RCC 7860 (cell line): ENCODE measurements at places on chromosomes 11 and 22.

DNA sequence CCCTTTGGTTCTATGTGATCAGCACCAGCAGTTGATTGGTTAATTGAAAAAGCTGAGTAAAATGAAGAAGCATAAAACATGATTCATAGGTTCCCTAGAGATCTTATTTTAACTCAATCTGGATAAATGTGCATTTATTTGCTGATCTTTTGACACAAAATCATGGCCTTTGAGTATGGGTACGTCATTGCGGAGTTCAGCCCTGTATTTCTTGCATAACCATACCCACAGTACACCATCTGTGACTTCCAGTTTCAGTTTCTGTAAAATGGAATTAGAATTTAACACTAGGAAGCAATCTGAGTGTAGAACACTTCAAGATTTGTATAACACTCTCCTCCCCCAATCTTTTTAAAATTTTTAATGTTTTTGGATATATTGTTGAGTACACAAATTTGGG is 358.2 kb downstream of the DDX10 start:
- no peak for DNase-seq

- no peak for DNase-seq
Observed at GRCh38 chr11:10543782-10544181, 2.8 kb upstream of the RNF141 start.

GRCh38 chr11:8601376-8602133 is 7.5 kb upstream of the STK33 start:
- DNase-seq: no peak

GRCh38 chr11:64092761-64093136 is 57.0 kb downstream of the FLRT1 start:
- DNase-seq: no peak

- no peak for DNase-seq
Observed at GRCh38 chr11:11311169-11311568, 41.9 kb downstream of the CSNK2A3 start.

DNA sequence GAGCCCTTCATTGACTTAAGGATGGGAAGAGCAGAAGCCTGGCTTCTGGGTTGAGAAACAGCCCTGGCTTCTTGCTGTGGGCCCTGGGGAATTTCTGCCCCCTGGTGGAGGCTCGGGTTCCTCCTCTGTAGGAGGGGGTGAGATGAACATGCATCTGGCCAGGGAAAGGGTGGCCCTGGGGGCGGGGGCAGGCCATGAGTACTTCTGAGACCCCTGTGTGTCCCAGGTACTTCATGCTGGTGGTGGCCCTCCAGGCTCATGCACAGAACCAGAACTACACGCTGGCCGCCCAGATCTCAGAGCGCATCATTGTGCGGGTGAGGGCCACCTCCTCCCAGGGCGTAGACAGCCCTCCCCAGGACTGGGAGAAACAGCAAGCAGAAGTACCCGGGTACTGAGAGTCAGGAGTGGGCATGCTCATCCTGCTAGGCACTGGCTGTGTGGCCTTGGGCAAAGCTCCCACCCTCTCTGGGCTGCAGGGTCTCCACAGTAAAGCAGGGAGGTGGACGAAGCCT is 15.8 kb downstream of the TMEM258 start:
- peak; percentile 20 for DNase-seq

DNA sequence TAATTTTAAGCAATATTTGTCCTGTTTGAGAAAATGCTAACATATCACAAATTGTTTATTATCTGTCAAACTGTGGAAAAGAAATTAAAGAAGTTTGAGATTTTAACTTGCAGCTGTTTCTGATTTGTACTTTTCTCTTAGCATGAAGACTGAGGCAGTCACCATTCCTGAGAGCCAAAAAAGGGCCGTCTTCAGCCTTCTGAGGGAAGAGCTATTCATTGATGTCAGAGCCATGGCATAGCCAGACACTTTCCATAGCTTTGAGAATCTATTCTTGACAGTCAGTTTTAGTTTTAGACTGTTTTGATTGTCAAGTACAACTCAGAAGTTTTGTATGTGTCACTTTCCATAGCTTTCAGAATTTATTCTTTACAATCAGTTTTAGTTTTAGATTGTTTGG is 32.1 kb downstream of the YAP1 start:
- DNase-seq: no peak

- no peak for DNase-seq
Observed at GRCh38 chr11:10414659-10415058, 40.4 kb upstream of the AMPD3 start.

DNA sequence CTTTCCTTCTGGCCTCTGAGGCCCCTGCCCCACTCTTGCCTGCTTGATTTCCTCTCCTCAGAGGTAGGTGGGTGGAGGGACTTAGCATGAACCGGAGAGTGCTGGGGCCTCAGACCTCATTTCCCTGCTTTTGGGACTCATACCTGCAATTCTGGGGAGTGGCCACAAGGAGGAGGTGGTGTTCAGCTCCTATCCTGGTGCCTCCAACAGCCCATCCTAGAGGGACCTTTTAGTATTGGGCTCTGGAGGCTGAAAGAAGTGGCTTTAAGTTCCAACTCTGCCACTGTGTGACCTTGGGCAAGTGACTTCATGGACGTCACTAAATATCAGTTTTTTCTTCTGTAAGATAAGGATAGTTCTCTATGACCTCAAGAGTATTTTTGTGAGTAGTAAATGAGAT is 98.6 kb downstream of the KIAA1671 start:
- no peak for DNase-seq

DNA sequence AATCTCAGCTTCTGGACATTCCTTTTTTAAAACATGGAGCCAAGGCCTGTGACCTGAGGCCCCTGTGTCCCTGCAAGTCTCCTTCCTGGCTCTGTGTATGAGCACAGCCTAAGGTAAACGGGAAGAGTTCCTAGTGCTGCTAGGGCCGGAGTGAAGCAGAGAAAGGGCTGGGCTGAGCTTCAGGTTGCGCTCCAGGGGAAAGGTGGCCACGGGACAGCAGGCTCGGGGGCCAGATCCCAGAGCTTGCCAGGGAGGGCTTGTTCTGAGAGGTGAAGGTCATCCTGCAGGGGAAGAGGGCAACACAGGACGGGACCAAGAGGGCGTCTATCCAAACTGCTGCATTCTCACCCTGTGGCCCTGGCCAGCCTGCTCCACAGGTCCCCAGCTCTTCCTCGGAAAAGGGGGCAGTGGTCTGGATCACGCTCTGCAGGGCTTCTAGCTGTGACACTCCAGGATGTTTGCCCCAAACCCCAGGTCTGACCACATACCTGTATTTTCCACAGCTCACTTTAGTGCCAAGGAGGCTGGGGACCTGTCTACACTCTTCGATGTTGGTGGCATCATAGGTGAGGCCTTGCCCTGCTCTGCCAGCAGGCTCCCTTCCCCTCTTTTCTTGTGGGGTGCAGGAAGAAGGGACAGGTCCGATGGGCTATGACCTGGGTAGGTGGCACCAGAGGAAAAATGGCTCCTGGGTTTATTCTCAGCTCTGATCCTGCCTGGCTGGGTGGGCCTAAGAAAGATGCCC is 20.4 kb downstream of the SLC37A2 start:
- DNase-seq: no peak

GRCh38 chr11:14266622-14267021 is 92.4 kb downstream of the RRAS2 start:
- no peak for DNase-seq

- no peak for DNase-seq
Observed at GRCh38 chr22:40955571-40955970, 4.4 kb downstream of the RBX1 start.

- DNase-seq: no peak
Observed at GRCh38 chr11:45876401-45876800, 9.1 kb upstream of the MAPK8IP1 start.

DNA sequence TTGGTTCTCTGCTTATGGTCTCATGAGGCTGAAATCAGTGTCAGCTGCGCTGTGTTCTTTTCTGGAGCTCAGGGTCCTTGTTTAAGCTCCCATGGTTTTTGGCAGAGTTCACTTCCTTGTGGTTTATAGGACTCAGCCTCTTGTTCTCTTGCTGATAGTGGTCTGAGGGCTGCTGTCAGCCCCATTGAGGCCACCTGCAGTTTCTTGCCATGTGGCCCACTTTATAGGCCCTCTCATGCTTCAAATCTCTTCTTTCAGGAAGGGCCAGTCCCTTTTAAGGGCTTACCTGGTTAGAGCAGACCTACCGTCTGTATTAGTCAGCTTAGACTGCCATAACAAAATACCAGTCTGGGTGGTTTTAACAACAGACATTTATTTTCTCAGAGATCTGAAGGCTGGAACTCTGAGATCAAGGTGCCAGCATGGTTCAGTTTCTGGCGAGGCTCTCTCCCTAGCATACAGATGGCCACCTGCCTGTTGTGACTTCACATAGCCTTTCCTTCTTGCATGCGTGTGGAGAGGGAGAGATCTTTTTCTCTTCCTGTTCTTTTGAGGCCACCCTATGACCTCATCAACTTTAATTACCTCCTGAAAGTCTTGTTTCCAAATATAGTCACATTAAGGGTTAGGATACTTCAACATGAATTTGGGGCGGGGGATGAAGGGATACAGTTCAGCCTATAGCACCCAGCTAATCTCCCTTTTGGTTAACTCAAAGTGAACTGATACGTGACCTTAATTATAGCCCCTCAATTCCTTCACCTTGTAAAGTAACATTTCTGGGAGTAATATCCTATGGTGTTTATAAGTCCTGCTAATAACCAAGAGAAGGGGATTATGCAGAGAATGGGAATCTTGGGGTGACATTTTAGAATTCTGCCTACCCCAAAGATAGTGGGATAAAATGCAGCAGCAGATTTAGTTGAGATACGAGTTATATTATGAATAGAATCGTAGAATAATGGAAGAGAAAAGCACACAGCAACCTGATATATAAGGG is 131.8 kb downstream of the UVRAG start:
- no peak for DNase-seq

GRCh38 chr11:125256541-125257189 is 92.1 kb downstream of the PKNOX2 start:
- no peak for DNase-seq

GRCh38 chr11:44537679-44538078 is 27.8 kb upstream of the CD82 start:
- no peak for DNase-seq

DNA sequence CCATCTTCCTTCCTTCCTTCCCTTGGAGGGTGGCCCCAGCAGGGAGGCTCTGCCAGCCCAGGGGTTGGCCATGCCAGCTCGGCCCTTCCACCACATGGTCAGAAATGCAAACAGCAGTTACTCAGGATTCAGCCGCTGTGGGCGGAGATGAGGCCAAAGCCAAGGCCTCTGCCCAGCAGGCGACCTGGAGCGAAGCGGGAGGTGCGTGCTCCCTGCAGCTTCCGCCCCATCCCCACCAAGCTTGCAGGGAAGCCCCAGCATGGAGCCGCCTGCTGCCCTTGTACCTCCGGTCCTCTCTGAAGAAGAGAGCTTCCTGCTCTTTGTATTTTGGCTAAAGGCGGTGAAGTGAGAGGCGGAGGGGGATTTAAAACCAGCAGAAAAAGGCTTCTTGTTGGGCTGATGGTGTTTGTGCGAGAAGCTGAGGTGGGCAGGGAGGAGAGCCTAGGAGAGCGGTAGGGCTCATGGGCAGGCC is 50.4 kb downstream of the ANO1 start:
- DNase-seq: peak; percentile 4
